ENCODE measurements at places on chromosomes 13 and 19. TPM values are rescaled to one million over a fixed set of nuclear protein-coding genes. Genes with fewer than 3 reads are reported as not detected.

The GAMT gene
- 12.6 TPM for total RNA-seq

The WDR88 gene
- not detected for total RNA-seq

- DNase-seq: no peak
Observed at GRCh38 chr13:45220403-45220802, 19.6 kb upstream of the KCTD4 start.

DNA sequence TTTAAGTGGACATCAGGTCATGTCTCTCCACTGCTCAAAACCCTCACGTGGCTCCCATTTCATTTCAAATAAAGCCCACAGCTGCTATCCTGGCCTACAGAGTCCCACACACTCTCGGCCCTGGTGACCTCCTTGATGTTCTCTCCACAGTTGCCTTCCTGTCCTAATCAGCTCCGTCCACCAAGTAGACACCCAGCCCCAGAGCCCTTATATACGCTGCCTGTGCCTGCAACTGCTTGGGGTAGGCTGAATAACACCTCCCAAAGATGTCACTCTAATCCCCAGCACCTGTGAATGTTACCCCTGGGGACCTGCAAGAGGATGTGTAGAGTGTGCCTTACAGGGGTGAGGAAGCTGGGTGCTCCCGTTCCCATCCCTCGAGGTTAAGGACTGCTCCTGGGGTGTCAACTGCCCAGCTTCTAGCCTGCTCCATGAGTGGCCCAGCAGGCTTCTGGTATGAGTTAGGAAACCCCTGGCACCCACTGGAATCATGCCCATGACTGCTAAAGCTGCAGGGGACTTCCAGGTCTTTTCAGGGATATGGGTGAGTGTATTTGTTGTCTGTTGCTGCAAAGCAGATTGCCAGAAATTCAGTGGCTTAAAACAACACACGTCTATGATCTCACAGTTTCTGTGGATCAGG, 6.0 kb downstream of the FAM187B start:
- no peak for DNase-seq

DNA sequence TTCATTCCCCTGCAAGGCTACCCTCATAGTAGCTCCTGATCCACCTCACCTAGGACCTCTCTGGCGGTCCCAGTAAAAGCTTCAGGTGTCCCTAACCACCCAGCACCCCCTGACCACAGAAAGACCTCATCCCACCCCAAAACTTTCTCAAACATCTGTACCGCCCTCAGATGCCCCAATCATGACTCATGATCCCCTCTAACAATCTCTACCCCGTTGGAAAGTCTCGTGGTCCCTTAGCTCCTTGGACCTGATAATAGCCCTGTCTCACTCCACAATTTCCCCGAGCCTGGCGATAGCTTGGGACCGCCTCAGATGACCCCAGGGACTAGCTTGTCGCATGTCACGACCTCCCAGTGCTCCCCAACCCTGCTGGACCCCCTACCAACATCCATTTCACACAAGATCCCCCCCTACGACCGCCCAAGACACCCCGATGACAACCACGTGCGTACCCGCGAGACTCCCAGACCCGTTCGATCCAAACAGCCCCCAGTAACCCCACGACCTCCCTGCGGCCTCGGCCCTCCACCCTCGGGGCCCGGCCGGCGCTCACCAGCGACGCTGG, 450 bp downstream of the NDUFA11 start:
- peak; percentile 36 for DNase-seq

GRCh38 chr19:4878491-4878968, 11.1 kb upstream of the PLIN3 start:
- DNase-seq: no peak

DNA sequence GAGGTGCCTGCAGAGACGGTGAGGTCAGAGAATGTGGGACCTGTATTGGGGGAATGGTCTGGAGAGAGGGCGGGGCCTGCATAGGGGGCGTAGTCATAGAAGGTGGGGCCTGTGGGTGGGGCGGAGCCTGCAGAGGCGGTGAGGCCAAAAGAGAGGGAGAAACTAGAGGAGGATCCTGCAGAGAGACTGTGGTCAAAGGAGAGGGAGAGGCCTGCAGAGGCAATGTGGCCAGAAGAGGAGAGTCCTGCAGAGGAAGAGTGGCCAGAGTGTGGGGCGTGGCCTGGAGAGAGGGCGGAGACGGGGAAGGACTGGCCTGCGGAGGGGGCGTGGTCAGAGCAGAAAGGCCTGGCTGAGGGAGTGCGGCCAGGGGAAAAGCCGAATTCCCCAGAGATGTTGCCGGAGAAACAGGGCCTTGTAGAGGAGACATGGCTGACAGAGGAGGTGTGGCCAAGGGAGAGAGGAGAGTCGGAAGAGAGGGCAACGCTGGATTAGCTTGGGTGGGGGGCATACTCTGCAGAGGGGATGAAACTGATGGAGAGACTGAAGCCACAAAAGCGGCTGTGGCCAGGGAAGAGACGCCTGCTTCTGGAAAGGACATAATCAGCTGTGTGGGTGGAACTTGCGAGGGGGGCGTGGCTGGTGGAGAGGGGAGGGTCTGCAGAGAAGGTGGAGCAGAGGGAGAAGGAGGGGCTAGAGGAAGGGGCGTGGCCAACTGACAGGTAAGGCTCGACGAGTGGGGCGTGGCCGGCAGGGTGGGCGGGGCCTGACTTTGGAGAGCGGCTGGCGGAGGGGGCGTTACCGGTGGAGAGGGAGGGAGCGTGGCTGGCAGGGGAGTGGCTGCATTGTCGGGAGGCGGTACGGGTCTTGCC, 2.5 kb downstream of the PRR36 start:
- DNase-seq: peak; percentile 73

The UBL3 gene
- 15.9 TPM for total RNA-seq

The CEACAM5 gene
- not detected for total RNA-seq

The ELSPBP1 gene
- total RNA-seq: not detected

The ZNF154 gene
- total RNA-seq: 0.99 TPM

The CCDC8 gene
- under 0.01 TPM for total RNA-seq

- no peak for DNase-seq
Observed at GRCh38 chr13:39935155-39935554, 279.7 kb downstream of the COG6 start.

DNA sequence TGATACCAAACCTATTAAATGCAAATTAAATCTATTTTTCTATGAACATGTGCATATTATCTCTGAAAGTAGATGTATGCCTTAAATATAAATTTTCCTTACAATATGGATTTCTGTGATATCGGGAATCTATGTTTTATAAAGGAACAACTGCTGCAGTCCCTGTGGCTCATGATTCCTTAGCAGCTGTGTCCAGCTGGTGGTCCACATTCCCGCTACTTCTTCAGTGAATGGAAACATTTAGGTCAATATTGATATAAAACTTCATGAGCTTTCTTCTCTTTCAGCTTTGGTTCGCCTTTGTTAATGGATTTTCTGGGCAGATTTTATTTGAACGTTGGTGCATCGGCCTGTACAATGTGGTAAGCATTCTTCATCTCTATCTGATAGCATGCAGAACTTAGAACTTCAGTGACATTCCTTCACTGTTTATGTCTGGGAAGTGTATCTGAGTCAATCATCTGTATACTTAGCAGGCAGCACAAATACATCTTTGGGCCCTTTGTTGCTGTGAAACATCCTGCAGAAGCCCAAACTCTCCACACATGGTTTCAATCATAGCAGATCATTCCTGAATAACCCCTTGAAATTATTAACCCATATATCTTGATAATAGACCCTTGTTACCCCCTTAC, 223.9 kb downstream of the SHISA2 start:
- no peak for DNase-seq

GRCh38 chr13:28204690-28205443, 66.5 kb downstream of the PAN3 start:
- DNase-seq: no peak

DNA sequence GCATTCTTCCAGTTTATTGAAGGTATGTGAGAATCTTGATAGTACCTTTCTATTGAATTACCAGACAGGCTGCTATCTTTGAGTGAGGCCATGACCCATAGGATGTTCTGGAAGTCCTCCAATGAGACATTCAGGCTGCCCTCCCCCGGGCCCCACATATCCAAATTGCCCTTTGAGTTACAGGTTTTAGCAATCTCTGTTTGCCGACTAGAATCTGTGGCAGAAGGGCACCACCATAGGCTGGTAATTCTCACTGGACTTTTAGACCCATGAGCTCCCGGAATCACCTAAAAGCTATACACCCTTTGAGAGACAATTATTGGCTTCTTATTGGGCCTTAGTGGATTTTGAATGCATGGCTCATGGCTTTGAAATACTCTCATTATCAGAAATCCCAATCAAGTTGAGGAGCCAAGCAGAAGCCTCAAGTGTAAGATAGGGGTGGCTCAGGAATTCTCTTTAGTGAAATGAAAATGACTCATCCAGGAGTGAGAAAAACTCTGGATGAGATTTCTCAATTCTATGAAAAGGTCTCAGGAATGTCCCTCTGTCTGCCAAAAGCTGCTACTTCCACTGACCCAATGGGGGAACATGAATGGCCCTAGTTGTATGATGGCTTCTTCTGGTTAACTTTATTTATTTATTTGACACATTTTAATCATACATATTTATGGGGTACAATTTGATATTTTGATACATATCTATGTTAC, 172.1 kb upstream of the CSNK1A1L start:
- no peak for DNase-seq

GRCh38 chr19:45364696-45365095, 5.7 kb downstream of the ERCC2 start:
- no peak for DNase-seq

The FGF21 gene
- total RNA-seq: not detected

GRCh38 chr19:33520844-33521479, 629 bp downstream of the PEPD start:
- no peak for DNase-seq

DNA sequence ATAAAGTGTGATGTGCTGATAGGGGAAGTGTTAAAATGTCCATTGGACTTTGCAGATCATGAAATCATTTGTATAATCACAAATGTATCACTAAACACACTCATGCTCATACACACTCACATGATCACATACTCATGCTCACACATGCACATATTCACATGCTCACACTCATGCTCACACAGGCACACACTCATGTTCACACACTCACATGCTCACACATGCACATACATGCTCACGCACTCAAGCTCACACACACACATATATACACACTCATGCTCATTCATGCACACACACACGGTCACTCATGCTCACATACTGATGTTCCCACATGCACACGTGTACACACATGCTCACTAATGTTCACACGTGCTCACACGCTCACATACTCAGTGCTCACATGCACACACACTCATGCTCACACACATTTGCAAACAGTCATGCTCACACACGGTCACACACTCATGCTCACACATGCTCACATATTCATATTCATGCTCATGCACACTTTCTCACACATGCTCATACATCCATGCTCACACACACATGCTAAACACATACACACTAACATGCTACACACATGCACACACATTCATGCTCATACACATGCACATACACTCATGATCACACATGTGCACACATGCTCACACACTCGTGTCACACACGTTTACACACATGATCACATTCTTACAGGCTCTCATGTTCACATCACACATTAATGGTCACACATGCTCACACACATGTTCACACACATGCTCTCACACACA, 116.7 kb upstream of the GJB6 start:
- DNase-seq: no peak

The LENG9 gene
- total RNA-seq: 3.3 TPM

The KIR3DL1 gene
- not detected for total RNA-seq

DNA sequence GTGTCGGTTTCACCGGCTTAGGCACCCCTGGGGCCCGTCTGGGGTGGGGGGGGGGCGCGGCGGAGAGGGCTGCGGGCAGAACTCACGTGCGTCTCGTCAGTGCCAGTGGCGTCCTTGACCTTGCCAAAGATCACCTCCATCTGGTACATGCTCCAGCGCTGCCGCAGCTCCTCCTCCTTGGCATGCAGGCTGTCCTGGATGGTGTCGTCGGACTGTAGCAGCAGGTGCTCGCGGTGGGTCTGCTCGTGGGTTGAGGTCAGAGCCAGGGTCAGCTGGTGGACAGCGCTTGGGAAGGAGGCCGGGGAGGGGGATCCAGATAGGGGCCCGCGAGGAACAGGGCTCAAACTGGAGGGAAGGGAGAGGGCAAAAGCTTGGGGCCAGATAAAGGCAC, 4.7 kb upstream of the RGL3 start:
- DNase-seq: no peak

DNA sequence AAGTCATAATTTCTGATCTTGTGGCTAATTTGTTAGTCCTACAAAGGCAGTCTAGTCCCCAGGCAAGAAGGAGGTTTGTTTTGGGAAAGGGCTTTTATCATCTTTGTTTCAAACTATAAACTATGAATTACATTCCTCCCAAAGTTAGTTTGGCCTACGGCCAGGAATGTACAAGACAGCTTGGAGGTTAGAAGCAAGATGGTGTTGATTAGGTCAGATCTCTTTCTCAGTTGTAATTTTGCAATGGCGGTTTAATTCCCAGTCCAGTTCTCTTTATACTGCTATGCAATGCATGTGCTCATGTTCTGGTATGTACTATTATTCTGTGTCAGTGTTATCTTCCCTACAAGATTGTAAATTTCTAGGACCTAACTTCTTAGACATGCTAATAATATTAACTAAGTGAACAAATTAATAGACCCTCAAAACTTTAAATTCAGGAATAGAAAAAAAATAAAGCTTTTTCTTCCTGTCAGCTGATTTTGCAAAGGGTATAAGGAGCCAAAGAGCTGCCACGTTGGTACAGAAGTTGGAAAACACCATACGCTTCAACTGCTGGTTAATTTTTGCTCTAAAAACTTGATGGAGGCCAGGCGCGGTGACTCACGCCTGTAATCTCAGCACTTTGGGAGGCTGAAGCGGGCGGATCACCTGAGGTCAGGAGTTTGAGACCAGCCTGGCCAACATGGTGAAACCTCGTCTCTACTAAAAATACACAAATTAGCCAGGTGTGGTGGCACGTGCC, 1.3 kb upstream of the DNAJC15 start:
- DNase-seq: no peak

The ZNF793 gene
- total RNA-seq: 0.65 TPM

Data from lung microvascular endothelial cell (primary cell).